ENCODE measurements at places on chromosomes 16 and 17.

DNA sequence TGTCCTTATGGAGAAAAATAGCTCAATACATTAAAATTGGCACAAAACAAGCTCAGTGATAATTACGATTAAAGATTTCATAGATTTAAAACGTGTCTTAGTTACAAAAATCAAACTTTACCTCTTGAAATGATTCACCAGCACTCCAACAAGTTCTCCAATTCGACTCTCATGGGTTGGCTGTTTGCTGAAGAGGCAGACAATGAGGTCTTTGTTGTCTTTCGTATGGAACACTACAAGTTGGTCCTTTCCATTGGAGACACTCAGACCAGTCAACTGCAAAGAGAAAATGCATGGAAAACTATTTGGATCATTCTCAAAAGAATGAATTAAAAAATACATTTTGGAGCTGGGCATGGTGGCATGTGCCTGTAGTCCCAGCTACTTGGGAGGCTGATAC, 118.2 kb downstream of the CDK5R1 start:
- DNase-seq: no peak

- DNase-seq: no peak
Measured at GRCh38 chr16:72833482-72833881, 214.4 kb downstream of the ZFHX3 start.

- no peak for DNase-seq
Measured at GRCh38 chr17:9007052-9007714, 14.1 kb upstream of the NTN1 start.

GRCh38 chr17:72733619-72734282, 358.7 kb downstream of the SLC39A11 start:
- DNase-seq: no peak

- no peak for DNase-seq
Measured at GRCh38 chr17:58120195-58120822, 27.9 kb upstream of the OR4D1 start.

- DNase-seq: no peak
Measured at GRCh38 chr16:30651124-30652004, 604 bp downstream of the PRR14 start.

GRCh38 chr17:69267219-69267618, 38.6 kb upstream of the ABCA10 start:
- DNase-seq: no peak

- DNase-seq: peak; percentile 56
Measured at GRCh38 chr17:57782647-57783337, 37.7 kb upstream of the CCDC182 start.

GRCh38 chr16:13938480-13938879, 18.5 kb downstream of the ERCC4 start:
- DNase-seq: no peak

- no peak for DNase-seq
Measured at GRCh38 chr17:49862781-49863331, 15.0 kb upstream of the TAC4 start.

DNA sequence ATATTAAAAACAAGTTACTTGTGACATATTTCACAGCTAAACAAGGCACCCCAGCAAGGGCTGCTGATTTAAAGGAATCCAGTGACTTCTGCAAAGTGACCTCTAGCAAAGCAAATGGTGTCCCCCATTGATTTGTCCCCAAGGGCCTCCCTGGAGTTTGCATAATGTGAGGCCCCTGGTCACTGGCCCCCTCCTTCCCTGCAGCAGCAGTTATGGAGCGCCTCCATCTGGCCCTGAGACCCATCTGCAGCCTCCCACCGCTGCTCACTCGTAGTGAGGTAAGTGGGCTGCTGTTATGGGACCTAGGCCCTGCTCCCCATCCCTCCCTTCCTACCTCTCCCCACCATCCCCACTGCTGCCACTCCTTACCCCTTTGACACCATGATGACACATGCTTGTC, 19.6 kb upstream of the EEF2K start:
- DNase-seq: no peak

DNA sequence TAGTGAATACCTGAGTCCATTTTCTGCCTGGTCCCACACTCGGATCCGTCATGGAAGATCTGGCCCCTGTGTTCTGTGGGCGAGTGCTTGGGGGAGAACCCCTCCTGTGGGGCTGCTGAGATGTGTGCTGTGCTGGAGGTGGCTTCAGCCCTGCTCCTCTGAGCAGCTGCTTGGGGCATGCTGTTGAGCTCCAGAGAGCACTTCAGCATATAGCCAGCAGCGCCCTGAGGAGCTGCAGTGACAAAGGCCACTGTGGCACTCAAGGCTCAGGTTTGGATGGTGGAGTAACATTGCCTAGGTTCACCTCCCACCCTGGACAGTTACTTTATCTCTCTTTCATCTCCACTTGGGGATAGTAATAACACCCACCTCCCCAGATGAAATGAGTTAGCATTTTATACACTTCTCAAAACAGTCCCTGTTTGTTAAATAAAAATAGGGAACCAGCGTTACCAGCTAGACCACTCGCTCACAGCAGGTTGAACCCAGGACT, 75.3 kb downstream of the KSR1 start:
- no peak for DNase-seq

DNA sequence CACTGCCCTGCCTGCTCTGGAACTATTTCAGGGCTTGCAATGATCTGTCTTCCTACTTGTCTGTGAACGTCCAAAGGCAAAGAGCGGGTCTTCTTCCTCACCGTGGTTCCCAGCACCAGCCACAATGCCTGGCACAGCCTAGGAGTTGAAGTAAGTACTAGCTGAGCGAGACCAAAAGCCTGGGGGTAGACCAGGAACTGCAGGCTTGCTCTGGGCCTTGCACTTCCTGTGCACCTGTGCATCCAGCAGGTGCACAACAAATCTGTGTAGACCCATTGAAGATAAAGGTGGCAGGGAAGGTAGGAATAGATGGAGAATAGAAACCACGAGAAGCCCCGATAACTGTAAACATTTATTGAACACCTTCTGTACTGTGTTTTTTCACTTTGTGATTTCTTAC, 4.6 kb downstream of the FAM171A2 start:
- no peak for DNase-seq

DNA sequence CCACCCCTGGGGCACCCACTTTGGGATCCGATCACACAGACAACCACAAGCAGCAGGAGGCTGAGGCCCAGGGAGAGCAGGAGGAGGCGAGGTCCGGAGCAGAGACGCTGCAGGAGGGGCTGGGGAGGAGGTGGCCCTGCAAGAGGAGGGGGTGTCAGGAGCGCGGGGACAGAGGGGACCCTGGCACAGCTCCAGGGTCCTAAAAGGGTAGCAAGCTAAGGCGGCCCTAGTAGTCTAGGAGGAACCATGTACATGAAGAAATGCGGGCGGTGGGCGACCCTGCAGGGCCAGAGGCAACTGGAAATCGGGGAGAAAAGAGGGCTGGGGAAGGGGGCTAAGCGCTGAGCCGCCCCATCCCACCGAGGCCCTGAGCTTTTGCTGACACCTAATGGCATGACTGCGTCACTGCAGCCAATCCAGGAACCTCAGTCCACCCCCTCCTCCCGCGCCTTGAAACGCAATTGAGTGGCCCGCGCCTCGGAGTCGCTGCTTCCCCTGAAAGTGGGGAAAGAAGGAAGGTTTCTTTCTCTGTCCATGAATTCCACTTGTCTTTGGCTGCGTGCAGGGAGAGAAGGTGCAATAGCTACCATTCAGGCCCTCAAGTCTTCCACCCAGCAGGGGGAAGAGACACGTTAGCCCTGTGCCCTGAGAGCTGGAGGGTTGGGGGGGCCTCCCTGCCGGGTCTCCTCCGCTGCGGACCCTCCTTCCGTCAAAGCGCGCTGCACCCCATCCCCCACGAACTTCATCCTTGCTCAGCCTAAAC, 1.8 kb downstream of the ASGR1 start:
- DNase-seq: peak; percentile 7

Data from NCI-H1417 treated with DMSO at 0.1 percent for 48 hours (cell line).